ENCODE measurements at places on chromosomes 2 and 18. TPM values are rescaled to one million over a fixed set of nuclear protein-coding genes. Genes with fewer than 3 reads are reported as not detected.

The IL1RL2 gene
- 1.1 TPM for polyA plus RNA-seq

The NR4A2 gene
- polyA plus RNA-seq: 0.62 TPM

The TBR1 gene
- 0.04 TPM for polyA plus RNA-seq

The C1GALT1C1L gene
- 4.4 TPM for polyA plus RNA-seq

The CDH20 gene
- polyA plus RNA-seq: 4.2 TPM

The KCNF1 gene
- 1.4 TPM for polyA plus RNA-seq

The TEX44 gene
- polyA plus RNA-seq: not detected

The GLI2 gene
- 11.1 TPM for polyA plus RNA-seq

The SERPINB13 gene
- not detected for polyA plus RNA-seq

The KIAA2012 gene
- polyA plus RNA-seq: 0.11 TPM

The TMEM127 gene
- 44.7 TPM for polyA plus RNA-seq

Measured in left renal cortex interstitium (tissue), 4 donors.